ENCODE measurements at places on chromosomes 13 and 19. TPM values are rescaled to one million over a fixed set of nuclear protein-coding genes. Genes with fewer than 3 reads are reported as not detected.

LRRC63 gene
- 0.61 TPM for total RNA-seq

MUC16 gene
- total RNA-seq: under 0.01 TPM

GRCh38 chr19:45931055-45931454 is 16.5 kb upstream of the NANOS2 start:
- no peak for DNase-seq

DNA sequence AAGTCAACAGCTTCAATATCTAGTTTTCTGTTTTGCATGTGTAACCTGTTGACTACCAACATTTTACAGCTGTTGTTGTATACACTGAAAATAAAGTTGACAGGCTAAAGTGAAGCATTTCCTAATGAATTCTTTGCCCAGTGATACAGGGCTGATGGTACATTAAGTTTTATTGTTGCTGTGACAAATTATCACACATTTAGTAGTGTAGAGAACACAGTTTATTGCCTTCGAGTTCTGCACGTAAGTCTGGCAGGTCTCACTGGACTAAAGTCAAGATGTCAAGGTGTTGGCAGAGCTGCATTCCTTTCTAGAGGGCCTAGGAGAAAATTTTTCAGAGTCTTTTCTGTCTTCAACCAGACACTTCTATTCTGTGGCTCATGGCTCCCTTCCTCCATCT is 184.2 kb downstream of the SLITRK6 start:
- DNase-seq: no peak

FCAR gene
- total RNA-seq: not detected

TECR gene
- 38.1 TPM for total RNA-seq

DNA sequence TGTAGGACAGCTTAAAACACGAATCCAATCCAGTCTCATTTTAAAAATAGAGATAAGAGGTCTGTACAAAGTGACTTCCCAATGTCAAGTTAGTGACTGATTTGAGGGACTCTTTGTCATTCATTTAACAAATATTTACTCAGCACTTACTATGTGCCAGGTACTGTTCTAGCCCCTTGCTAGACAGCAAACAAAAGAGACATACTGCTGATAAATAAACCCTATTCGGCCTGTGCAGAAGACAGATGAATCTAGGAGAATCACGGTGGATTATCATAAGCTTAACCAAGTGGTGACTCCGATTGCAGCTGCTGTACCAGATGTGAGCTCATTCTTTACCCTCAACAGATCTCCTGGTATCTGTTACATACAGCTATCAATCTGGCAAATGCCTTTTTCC is 6.4 kb upstream of the ELF1 start:
- no peak for DNase-seq

DNA sequence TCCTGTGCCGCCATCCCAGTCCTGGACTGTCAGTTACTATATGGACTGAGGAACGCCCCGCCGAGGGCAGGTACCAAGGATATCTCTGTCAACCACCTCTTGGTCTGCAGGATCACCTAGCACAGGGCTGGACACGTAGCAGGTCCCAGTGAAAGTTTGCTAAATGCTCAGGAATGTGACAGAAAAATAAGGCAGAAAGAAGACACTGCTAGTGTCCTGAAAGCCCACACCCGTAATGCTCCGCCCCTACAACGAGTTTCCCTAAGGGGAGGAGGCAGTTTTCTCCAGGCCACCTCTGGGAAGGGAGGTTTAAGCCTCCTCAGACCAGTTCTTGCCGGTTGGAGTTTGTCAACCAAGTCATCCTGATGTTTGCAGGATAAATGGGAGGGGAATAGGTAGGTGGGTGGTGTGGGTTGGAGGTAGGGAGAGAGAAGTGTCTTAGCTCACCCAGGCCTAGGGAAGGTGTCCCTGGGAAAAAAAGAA is 1.7 kb upstream of the SERTAD3 start:
- no peak for DNase-seq

TIMM29 gene
- 27.1 TPM for total RNA-seq

PSPN gene
- 1.1 TPM for total RNA-seq

DNA sequence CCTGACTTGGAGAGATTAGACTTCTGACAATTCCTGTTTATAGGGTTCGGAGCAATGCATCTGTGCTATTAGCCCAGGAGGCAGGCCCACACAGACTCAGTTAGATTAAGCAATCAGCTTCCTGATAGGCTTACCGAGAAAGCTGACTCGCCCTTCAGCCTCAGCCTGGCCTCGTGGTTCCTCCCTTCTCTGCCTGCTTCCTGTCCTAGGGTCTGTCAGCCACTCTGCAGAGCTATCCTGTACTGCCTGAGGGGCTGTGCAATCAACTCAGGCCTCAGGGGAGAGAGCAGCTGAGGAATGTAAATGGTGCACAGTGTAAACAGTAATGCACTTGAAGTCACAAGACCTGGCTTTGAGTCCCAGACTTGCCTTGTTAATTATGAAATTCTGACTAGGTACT is 30.7 kb downstream of the HTR2A start:
- no peak for DNase-seq

DNA sequence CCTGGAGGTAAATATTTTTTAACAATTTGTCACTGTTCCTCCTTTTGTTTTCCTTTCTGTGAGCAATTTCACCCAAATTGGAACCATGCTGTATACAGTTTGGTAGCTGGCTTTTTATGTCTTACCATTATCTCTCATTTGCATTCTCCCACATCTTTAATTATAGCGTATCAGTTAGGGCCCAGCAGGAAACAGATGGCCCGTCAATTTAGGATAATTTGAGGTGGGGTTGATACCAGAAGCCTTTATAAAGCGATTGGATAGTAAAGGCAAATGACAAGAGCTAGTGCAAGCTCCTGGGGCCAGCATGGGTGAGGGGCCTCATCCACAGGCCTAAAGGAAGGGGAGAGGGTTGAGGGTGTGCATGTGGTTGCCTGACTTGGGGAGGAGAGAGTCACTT is 3.8 kb upstream of the IFNL4 start:
- DNase-seq: no peak

DNA sequence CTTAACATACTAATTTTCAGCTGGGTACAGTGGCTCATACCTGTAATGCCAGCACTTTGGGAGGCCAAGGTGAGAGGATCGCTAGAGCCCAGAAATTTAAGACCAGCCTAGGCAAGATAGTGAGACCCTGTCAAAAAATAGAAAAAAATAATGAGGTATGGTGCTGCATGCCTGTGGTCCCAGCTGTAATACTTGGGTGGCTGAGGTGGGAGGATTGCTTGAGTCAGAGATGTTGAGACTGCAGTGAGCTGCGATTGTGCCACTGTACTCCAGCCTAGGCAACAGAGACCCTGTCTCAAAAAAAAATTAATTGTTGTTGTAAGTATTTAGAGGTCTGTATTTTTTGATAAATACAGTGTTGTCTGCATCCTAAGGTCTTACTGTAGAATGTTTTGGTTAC is 66.8 kb downstream of the FNDC3A start:
- no peak for DNase-seq

SYNGR4 gene
- not detected for total RNA-seq

KANK3 gene
- 13.7 TPM for total RNA-seq

GRCh38 chr13:29923554-29924481 is 73.4 kb upstream of the UBL3 start:
- no peak for DNase-seq

GSX1 gene
- total RNA-seq: 0.22 TPM

- DNase-seq: no peak
Observed at GRCh38 chr13:30882026-30882850, 23.8 kb upstream of the MEDAG start.

FGF22 gene
- total RNA-seq: 0.72 TPM

GRCh38 chr13:78029901-78030300 is 111.3 kb upstream of the EDNRB start:
- peak; percentile 39 for DNase-seq

- DNase-seq: no peak
Observed at GRCh38 chr13:110382229-110382628, 75.1 kb downstream of the COL4A2 start.

DNA sequence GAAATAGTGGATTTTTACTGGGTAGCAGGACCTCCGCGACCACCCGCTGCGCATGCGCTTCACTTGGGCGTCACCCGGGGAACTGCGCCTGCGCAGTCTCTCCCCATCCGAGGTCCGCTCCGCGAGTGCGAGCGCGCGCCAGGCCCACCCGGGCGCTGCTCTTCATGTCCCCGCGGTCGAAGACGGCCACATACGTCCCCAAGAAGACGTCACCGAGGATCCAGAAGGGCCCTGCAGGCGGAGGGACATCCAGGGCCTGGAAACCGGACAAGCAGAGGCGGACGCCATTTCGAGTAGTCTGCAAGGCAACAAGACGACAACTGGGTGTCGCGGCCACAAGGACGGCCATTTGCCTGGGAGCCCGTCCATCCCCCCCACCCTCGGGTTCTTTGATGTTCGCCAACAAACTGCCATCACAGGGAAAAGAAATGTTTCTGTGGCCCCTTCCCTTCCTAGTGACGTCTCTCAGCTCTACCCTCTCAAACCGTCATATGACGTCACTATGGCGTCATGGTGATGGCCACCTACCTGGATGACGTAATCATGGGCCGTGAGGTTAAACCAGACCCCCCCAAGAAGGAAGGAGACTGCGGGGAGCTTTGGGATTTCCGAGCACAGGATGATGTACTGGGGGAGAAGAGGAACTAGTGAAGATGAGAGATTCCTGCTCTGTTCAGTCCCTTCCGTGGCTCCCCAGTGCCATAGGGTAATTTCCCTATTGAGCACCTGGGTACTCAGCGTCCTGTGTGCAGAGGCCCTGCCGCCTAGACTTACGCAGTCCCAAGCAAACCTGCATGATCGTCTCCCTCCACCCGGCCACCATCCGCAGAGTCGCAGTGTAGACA is 6.7 kb downstream of the NAPSA start:
- no peak for DNase-seq

- DNase-seq: no peak
Observed at GRCh38 chr13:79745081-79745480, 264.1 kb downstream of the NDFIP2 start.

OR7C1 gene
- total RNA-seq: 0.83 TPM

GRCh38 chr13:43596924-43597598 is 189.7 kb downstream of the ENOX1 start:
- no peak for DNase-seq

DNA sequence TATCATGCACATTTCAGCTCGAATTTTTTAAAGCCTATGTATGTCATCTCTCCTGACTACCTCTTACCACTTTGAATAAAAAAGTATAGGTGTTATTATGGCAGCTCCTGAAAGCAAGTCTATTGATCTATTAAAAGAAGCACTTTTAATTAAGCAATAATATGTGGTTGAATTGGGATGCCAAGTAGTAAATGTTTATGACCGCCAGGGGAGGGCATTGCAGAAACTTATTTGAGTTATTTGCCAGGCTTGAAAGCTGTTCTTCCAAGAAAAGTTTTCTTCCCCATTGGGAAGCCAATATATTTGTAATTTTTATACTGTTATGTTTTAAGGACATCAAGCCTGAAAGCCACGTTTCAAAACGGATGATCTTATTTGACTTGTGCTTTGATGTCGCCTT is 88.1 kb upstream of the SOX21 start:
- no peak for DNase-seq

ATP1A3 gene
- 85.0 TPM for total RNA-seq

- DNase-seq: no peak
Observed at GRCh38 chr19:47096100-47096704, 17.4 kb downstream of the ZC3H4 start.

DNA sequence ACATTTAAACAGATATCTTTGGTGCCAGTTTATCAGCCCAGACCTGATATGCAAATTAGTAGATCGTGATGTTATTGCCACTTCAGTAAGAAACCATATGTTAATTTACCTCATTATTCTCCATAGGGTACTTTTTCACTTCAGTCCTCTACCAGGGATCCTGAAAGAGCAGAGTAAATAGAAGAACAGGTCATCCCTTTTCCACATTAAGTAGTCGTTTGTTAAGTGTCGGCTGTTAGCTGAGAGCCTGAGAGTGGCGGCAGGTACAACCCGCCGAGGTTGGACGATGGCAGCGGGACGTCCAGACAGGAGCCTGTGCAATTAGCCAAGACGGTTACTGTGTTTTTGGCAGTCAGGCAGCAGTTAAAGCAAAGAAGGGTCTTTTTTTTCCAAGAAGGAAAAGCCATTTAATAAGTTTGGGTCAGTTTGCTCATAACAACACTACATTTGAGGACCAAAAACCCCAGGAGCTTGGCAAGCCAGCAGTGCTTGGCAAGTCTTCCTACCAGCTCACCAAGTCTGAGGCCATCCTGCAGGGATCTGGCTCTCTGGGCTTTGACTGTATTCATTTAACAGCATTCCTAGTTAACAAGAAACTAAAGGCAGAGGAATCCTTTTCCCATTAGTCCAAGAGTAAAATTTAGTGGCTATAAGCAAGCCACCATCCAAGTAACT is 231.8 kb downstream of the SHISA2 start:
- peak; percentile 13 for DNase-seq

- no peak for DNase-seq
Observed at GRCh38 chr13:52743569-52743968, 3.9 kb upstream of the CNMD start.

DNA sequence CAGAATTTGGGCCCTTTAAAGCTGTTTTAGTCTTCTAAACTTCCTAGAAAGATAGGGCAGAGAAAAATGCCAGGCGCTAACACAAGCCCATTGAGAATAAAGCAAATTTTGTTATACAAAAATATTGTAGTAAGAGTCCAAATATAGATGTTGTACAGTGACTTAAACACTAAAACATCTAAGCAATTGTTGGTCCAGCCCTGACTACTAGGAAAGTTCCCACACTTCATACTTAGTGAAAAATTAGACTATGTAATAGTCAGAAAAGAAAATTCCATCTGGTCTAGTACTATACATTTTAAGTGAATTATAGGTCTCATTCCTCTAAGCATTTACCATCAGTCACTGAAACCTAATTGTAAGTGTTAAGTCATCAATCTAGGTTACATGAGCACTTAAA is 1518.3 kb upstream of the SLC10A2 start:
- DNase-seq: no peak

DNA sequence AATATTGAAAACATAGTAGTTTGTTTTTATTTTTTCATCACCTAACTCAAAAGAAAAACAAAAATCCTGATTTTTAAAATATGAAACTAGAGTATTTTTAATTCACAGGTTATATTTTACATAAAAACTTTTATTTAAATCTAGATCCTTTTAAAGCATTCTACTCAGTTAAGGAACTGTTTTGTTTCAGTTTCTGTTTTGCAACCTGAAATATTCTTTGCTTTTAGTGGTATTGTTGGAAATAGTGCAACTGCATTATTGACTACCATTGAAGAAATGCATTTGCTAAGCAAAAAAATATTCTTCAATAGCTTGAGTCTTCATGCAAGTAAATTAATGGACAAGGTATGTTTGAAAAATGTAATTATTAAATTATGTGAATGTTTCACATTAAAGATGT is 43.8 kb downstream of the COG6 start:
- DNase-seq: no peak

CAMSAP3 gene
- total RNA-seq: 4.9 TPM

DNA sequence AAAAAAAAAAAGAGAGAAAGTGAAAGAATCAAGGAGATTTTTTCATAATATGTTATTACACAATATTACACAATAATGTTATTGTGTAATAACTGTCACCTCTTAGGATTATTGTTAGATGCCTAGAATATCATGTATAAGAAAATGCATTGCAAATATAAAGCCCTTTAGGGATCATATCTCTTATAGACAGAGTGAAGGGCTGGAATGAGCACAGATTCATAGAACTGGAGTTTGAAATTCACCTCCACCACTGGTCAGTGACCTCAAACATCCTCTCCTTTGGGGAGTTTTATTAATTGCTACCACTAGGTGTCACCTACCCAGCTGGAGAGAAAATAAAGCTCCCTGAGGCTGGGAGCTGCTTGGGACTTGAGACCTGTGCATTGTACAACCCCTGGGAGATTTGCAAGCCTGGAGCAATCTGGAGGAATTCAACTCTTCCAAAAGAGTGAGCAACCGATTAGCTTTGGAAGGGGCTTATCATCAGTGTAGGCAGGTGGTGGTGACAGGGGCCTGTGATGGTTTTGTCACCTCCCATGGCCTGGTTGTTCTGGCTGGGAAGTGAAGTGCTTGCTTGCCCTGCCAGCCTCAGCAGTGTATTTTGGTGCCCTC is 30.3 kb upstream of the FRY start:
- DNase-seq: no peak

SOX1 gene
- 1.6 TPM for total RNA-seq

Measured in spinal cord (tissue), 10 donors.